Endothelial cell of umbilical vein (primary cell): ENCODE measurements at places on chromosomes 1 and 21. TPM values are rescaled to one million over a fixed set of nuclear protein-coding genes. Genes with fewer than 3 reads are reported as not detected.
A peak's percentile ranks its signal among the peaks of the same experiment; 100 is the strongest.

ADAMTS5 gene
- total RNA-seq: not detected in 2 replicates

GRCh38 chr1:29709704-29710280 lies 473.5 kb downstream of the PTPRU start:
- peak; percentile 83 for DNase-seq

- no peak for DNase-seq
Observed at GRCh38 chr1:87091425-87091824, 177.0 kb downstream of the HS2ST1 start.

GRCh38 chr1:68675336-68675735 lies 178.5 kb upstream of the DEPDC1 start:
- no peak for DNase-seq

GRCh38 chr1:166796620-166797236 lies 42.5 kb upstream of the POGK start:
- DNase-seq: no peak

- DNase-seq: no peak
Observed at GRCh38 chr1:32702599-32703478, at the start of gene SYNC. SYNC (minus strand) TSS chr1:32702770; CDS start chr1:32702660, 110 bp downstream.

DNA sequence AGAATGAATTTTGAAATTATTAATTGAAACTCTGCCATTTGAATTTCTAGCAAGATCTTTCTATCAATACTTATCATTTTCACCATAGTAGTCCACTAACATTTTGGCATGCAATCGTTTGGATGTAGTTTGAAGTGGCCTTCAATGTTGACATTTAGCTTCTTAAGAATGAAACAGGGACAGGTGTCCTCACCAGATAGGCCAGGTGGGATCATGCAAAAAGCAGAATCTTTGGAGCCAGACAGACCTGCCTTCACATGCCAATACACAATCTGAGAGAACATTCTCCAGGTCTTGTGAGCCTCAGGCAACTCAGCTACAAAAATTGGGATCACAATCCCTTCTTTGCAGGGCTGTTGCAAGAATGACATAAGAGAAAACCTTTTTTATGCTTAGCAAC lies 18.3 kb upstream of the HSPA13 start:
- DNase-seq: no peak

DNA sequence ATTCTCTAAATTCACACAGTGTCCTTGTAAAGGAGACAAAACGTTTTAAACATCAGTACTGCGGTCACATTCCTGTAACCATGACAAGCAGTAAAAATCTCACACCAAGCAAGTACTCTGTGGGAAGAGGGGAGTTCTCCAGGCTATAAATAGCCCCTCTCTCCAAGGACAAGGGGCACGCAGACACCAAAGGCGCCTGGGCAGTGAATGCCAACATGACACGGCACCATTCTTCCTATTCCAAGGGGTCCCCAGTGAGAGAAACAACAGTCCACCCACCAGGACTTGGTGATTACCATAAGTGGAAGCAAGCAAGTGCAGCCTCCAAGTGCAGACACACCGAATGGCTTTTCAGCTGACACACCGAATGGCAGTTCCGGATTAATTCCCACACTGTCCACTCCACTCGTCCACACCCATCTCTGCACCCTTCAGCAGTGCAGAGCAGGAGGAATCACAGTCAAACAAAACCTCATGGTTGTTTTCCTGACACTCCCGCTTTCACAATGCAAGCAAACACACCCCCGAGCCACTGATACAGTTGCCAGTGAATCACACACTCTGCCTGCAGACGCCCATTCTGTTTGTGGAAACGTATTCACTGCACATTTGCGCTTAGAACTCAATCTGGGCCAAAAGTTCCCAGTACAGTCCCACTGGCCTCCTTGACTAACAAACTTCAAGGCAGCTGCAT lies 1.8 kb downstream of the PTTG1IP start:
- DNase-seq: peak; percentile 58

- DNase-seq: no peak
Observed at GRCh38 chr1:26574018-26574417, 44.5 kb downstream of the RPS6KA1 start.

- no peak for DNase-seq
Observed at GRCh38 chr1:2358651-2359640, 32.4 kb downstream of the MORN1 start.

- DNase-seq: peak; percentile 66
Observed at GRCh38 chr1:169601096-169601881, 15.0 kb upstream of the F5 start.

GRCh38 chr1:91763252-91763651 lies 122.7 kb downstream of the TGFBR3 start:
- DNase-seq: no peak

DNA sequence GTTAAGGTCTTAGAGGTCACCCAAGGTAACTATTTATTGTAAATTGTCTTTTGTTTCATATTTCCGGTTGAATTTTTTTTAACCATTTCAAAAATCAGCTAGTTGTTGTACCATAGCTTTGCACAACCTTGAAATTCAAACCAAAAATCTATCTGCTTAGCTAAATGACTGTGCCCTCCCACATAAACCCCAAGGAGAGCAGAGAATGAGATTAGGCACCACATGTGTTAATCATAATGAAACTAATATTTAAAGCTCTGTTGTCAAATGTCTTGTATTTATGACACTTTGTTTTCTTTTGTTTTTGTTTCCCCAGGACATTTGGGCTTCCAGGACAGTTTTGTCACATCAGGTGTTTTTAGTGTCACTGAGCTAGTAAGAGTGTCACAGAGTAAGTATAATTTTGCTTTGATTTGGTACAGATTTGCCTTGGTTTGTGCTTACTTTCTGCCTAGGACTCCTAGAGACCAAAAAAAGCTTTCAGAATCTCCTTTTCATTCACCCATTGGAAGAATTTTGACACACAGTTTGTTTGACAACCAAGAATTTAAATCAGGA lies 249.9 kb downstream of the NFIA start:
- peak; percentile 13 for DNase-seq

DNA sequence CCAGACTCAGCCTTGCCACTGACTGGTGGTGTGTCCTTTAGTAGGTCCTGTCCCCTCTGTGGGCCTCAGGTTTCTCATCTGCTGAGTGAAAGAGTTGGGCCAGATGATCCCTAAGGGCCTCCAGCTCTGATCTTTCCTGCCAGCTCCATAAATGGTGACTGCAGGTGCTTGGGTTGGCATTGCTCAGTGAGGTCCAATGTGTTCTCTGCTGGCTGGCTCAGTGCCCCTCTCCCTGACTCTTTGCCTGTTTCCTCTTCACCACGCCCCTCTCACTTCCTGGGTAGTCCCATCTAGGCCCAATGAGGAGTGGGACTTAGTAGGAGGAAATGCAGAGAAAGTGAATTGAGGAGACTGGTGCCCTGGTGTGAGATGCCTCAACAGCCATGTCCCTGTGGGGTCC lies 36.6 kb downstream of the UBE2T start:
- DNase-seq: no peak

NCAM2 gene
- 0.27 and 1.4 TPM in 2 replicates for total RNA-seq

GRCh38 chr1:222824641-222825040 lies 9.8 kb downstream of the DISP1 start:
- DNase-seq: no peak

DNA sequence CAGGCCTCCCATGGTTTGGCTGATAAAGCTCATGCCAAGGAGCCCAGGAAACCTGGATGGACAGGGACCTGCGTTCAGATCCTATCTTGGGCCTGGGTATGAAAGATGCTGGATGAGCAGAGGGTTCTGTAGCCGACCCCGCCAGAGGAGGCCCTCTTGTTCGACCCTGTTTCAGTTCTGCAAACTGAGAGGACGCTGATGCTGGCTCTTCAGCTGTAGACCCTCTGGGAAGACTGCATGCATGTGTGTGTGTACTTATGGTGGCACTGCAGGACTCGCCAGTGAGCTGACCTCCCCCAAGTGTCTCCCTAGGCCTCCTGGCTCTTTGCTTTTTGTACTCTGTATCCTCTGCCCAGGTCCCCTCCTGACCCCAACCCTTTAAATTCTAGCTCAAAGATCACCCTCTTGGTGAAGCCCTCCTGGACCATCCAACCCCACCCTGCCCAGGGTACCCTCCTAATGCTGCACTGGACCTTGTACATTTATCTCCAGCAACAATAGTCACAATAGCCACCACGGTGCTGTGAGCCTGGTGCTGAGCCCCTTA lies 1.6 kb downstream of the EPS8L3 start:
- DNase-seq: no peak

DNA sequence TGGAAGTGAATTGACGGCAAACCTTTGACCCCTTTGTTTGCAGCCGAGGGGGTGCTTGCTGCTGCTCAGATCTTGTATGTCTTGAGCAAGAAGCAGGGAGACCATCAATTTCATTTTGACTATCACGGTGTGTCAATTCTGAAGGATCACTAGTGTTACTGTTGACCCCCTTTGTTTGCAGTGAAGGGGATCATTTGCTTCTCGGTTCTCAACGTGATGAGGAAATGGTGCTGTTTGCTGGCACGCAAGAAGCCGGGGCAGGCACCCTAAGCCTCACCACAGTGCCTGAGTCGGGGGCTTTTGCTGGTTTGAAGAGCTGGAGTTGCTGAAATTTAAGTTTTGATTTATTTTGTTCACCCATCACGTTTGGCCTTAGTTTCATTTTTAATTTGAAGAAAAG lies 7.5 kb downstream of the RBM15 start:
- DNase-seq: no peak

- DNase-seq: no peak
Observed at GRCh38 chr1:17639703-17640340, 100.3 kb downstream of the ARHGEF10L start.

DMRTB1 gene
- total RNA-seq: not detected in 2 replicates
